ENCODE measurements at places on chromosomes 6 and 20.

- DNase-seq = no peak
These were observed 59.4 kb downstream of the CD164 start for GRCh38 chr6:109322825-109323224.

- DNase-seq = no peak
These were observed 16.8 kb upstream of the IP6K3 start for GRCh38 chr6:33763483-33763882.

DNA sequence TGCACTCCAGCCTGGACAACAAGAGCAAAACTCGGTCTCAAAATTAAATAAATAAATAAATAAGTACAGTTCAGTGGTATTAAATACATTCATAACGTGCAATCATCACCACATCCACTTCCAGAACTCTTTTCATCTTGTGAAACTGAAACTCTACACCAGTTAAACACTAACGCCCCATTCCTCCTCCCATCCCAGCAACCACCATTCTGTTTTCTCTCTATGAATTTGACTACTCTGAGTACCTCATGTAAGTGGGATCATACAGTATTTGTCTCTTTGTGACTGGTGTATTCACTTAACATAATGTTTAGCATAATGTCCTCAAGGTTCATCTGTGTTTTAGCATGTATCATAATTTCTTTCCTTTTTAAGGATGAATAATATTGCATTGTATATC lies 29.1 kb upstream of the SCML4 start:
- peak; percentile 30 for DNase-seq

DNA sequence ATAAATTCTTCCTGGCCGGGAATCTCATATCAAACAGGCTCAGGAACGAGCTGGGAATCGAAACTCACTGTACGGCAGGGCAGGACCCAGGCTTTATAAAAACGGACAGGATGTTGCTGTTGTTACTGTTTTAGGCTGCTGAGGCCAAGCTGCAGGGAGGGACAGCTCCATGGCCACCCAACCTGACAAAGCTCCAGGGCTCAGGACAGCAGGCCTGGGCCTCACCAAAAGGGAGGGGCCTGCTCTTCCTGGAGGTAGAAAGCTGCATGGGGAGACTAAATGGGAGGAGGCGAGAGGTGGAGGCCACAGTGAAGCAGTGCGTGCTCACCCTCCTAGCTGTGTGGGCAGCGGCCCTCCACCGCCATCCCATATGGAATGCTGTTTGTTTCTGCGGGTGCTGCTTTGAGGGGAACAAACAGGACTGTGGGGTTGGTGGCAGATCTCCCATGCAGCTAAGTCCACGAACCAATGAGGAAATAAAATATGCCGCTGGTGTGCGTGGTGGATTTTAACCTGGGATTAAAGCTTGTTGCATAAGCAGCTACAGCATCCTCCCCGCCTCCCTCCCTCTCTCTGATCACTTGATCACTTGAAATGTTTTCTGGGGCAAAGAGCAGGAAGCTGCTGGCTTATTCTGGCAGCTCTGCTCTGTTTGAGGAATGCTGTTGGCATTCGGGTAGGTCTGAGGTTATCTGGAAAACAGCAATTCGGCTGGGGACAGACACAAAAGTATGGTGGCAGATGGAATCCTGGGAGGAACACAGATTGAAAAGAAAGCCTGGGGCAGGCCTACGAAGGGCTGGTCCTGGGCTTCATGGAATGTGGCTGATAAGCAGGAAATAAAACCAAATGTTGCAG lies 2.4 kb upstream of the ZMYND8 start:
- no peak for DNase-seq

GRCh38 chr6:145025488-145025887 lies 709.8 kb downstream of the EPM2A start:
- DNase-seq = no peak

GRCh38 chr6:83474309-83474708 lies 38.0 kb upstream of the PRSS35 start:
- no peak for DNase-seq

DNA sequence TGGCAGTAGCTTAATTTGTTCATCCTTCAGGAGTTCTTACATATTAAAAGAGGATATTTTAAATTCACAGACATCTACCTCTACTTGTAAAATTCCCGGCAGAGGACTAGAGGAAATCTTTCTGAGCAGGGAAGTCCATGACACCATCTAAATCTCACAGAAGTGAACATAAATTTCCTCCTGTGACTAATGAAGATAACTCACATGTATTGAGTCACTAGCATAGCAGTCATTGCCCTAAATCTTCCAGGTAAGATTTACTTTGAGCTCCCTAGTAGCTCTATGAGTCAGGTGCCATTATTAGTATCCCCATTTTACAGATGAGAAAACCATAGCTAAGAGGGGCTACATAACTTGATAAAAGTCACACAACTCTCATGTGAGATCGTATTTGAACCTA lies 1058.6 kb upstream of the FLRT3 start:
- DNase-seq = no peak

DNA sequence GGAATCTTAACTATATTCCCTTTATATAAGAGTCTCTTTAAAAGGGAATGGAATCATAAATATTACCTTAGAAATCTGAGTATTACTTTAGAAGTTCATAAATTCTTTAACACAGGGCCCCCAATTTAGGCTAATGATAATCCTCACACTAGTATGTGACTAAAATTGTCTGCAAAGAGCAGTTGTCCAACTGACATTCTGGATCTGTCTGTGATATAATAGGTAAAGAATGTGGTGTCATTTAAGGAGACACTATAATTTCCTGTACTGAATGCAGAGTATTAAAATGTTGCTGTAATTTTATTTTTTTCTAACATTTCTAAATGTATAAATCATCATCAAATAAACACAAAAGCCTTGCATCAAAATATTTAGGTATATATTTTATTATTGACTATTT lies 128.5 kb upstream of the DST start:
- no peak for DNase-seq

DNA sequence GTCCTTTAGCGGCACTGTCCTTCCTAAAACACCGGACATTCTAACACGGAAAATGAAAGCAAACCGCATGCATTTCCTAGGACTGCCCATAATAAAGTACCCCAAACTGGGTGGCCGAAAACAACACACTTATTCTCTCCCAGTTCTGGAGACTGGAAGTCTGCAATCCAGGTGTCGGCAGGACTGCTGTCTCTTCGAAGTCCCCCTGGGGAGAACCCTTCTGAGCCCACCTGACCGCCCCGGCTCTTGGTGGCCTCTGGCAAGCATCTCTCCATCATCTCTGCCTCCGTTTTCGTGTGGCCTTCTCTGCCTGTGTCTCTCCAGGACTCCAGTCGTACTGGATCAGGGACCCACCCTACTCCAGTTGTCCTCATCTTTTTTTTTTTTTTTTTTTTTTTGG lies 55.4 kb downstream of the SYNJ2 start:
- DNase-seq = no peak

- no peak for DNase-seq
These were observed 514.0 kb upstream of the BTBD3 start for GRCh38 chr20:11403711-11404110.

DNA sequence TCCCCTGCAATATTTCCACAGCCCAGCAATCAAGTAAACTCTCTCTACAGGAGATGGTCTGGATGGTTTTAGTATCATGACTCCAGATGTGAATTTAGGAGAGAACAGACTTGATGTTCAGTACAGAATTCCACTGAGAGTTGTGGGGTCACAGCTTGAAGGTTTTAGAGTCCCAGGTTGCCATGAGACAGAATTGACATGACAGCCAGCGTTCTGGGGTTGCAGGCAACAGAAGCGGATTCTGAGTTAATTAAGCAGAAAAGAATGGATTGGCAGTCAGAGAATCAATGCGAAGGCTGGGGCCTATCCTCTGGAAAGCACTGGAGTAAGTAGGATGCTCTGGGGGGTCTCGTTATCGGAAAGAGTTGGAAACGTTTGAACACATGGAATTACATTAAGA lies 2.4 kb upstream of the KIAA1755 start:
- no peak for DNase-seq

GRCh38 chr20:34907616-34908469 lies 31.4 kb downstream of the ACSS2 start:
- no peak for DNase-seq
